DMS153 (cell line): ENCODE measurements at places on chromosomes 6 and 20.

DNA sequence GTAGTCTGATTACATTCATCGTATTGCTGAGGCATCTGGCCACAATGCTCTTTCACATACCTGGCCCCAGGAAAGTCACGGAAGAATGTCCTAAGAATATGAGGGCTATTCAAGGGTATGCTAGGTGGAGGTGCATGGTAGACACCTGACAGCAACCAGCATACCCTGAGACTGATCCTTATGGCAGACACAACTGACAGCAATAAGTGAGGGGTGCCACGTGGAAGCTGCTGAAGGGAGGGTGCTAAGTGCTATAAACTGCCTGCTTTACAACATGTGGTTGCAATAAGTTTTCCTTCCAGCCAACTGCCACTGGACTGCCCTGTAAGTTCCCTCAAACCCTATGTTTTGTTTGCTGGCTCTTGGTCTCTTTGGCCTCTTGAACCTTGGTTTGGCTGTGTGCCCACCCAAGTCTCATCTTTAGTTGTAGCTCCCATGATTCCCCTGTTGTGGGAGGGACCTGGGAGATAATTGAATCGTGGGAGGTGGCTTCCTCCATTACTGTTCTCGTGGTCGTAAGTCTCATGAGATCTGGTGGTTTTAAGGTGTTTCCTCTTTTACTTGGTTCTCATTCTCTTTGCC lies 201.3 kb upstream of the MOCS1 start:
- DNase-seq, result no peak

- no peak for DNase-seq
Measured at GRCh38 chr20:44586289-44586911, 4.0 kb downstream of the PKIG start.

- DNase-seq, result peak; percentile 64
Measured at GRCh38 chr20:46458866-46459750, 52.7 kb upstream of the ELMO2 start.

- no peak for DNase-seq
Measured at GRCh38 chr6:97586344-97586743, 303.3 kb upstream of the MMS22L start.

GRCh38 chr6:34746104-34746846 lies 11.0 kb upstream of the SNRPC start:
- DNase-seq, result no peak

DNA sequence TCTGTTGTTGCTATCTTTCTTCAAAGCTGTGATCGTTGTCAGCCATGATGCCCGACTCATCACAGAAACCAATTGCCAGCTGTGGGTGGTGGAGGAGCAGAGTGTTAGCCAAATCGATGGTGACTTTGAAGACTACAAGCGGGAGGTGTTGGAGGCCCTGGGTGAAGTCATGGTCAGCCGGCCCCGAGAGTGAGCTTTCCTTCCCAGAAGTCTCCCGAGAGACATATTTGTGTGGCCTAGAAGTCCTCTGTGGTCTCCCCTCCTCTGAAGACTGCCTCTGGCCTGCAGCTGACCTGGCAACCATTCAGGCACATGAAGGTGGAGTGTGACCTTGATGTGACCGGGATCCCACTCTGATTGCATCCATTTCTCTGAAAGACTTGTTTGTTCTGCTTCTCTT lies 19.3 kb downstream of the ABCF1 start:
- DNase-seq, result no peak

DNA sequence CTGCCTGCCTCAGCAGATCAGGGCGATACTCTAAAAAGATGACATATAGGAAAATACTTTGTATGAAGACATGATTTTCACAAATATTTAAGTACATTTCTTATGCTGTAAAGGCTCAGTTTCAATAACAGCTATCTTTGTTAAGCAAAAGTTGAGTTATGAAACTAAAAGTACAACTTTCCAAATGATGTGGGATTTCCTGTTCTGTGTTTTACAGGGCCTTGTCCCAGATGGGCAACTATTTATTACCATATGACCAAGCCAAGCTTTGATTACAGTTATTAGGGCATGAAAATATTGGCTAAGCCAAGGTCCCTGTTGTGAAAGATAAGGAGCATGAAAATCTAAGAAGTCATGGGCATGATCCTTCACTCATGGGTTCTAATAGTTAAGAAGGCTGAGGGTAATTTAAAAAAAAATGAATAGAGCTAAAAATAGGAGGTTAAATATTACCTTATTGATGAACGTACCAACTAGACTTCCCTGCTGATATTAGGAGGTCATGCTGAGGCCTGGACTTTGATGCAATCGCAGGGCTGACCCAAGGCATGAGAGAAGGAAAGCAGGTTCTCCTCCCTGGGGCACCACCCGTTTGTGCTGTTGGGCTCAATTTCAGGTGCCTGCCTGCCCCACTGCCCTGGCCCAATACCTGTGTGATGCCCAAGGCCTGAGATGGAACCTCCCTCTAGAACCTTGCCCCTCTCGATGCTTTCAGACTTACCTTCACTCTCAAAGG lies 294.4 kb upstream of the PRDM1 start:
- DNase-seq, result no peak

- DNase-seq, result no peak
Measured at GRCh38 chr6:11675601-11676000, 103.0 kb downstream of the ADTRP start.

DNA sequence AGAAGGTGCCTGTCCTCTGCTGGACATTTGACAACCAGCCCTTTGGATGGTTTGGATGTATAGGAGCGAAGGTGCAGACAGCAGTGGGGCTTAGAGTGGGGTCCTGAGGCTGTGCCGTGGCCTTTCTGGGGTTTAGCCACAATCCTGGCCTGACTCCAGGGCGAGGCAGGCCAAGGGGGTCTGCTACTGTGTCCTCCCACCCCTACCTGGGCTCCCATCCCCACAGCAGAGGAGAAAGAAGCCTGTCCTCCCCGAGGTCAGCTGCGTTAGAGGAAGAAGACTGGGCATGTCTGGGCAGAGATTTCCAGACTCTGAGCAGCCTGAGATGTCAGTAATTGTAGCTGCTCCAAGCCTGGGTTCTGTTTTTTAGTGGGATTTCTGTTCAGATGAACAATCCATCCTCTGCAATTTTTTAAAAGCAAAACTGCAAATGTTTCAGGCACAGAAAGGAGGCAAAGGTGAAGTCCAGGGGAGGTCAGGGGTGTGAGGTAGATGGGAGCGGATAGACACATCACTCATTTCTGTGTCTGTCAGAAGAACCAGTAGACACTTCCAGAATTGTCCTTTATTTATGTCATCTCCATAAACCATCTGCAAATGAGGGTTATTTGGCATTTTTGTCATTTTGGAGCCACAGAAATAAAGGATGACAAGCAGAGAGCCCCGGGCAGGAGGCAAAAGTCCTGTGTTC lies 1.3 kb upstream of the CDKN1A start:
- no peak for DNase-seq

DNA sequence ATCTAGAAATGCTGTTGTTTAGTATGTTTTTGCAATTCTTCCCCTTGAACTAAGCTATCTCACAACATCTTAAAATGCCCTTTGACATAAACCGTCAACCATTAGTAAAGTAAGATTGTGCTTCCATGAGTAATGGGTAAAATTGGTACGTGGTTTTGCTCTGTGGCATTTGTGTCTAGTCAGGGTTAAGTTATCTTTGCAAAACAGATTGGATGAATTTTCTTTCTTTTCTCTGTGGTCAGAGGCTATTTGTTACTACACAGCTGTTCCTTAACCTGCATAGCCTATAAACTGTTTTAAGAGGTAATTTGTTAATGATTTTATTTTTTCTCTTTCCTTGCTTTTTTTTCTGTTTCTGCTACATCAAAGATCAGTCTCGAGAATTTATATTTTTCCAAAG lies 75.4 kb downstream of the RPP40 start:
- DNase-seq, result no peak

DNA sequence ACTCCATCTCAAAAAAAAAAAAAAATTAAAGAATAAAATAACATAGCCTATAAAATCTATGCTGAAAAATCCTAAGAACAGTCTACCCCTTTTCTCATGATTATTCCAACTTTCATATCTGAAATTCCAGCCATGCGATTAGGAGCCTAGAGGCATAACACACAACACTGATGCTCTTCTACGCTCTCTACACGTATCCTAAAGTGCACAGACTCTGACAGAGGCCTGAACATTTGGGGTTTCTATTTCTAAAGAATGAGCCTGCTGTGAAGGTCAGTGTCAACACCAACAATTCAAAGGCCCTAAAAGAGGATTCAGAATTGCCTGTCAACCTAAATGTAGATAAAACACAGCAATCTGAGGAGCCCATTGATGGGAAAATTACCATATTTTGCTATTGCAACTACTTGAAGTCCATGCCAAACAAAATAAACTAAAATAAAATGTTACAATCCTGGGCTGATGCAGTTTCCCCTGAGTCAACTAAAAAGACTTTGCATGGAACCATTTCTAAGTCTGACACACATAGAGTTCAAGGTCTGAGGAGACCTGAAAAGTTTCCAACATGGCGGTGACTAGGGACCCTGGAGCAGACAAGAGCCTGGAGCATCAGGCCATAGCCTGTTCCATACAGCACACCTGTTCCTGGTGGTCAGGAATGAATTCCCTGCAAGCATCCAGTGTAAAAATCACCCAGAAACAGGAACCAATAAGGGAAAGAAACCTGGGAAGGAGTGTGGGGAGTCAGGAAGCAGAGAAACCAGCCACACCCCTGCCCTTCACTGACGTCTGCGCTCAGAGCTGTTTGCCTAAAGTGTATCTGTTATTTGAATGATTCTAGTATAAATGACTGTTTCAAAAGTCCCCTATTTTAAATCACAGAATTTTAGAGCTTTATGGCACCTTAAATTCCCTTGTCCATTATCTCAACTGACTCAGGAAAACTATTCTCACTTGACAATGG lies 11.8 kb downstream of the NINL start:
- DNase-seq, result no peak

DNA sequence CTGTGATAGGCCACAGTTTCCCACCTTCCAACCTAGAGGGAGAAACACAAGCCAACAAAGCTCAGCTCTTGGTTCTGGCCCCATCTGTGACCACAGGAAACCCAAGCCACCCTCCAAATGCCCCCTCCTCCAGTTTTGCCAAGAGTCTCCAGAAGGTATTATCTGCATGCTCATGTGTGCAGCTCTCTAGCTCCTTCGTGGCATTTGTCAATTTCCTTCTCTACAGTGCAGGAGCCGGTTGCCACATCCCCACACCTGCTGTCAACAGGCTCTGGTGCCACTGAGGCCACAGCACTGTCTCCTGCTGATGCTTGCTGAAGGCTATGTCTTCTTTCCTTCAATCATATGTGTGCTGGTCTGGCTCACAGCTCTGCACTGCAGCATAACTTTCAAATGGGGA lies 177.2 kb downstream of the CLIC5 start:
- no peak for DNase-seq

- DNase-seq, result no peak
Measured at GRCh38 chr6:20458027-20458894, 56.6 kb downstream of the E2F3 start.

- no peak for DNase-seq
Measured at GRCh38 chr6:101110814-101111213, 229.7 kb upstream of the ASCC3 start.

DNA sequence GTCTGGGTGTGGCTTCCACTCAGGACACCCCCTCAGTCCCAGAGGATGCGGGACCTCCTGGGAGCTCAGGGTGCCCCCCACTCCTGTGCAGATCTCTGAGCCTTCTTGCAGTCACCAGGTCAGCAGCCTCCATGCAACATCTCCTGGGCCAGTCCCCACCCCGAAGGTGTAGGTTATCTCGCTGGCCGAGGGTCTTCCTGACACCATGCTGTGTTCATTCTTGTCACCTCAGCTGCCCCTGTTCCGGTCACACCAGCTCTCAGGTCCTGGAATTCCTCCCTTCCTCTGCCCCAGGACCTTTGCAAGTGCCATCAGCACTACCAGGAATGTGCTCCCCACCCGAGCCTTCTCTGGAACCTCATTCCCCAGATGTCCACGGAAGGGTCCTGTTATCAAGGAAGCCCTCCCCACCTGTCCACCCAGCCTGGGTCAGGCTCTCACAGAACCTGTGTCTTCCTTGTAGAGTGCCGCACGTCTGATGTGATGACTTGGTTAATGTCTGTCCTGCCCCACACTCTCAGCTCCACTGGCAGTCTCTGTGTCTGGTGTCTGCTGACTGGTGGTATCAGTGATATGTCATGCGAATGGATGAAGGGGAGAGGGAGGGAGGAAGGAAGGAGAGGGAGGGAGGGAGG lies 329.6 kb downstream of the TAF4 start:
- DNase-seq, result no peak

GRCh38 chr6:75563032-75563431 lies 38.6 kb upstream of the SENP6 start:
- DNase-seq, result no peak

GRCh38 chr6:46023216-46023915 lies 7.7 kb upstream of the CLIC5 start:
- DNase-seq, result no peak

GRCh38 chr6:16129623-16130401 lies 926 bp downstream of the MYLIP start:
- DNase-seq, result no peak
